ENCODE measurements at places on chromosomes 1 and 21.

DNA sequence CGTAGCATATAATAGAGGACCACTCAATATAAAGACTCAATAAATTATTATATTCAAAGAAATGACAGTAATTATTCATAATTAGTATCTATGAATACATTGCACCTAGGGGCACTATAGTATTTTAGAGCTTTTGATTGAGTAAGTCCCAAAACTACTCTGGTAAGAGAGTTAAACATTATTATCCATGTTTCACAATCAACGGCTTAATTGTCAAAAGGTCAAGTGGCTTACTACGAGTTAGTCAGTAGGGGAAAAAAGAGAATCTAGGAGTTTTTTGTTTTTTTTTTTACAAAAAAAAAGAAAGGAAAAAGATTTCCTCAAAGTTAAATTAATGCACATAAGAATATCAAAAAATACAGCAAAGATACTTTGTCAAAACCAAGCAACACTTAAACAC is 20.4 kb upstream of the LAMC1 start:
- DNase-seq, result no peak

- DNase-seq, result no peak
These were observed 11.4 kb downstream of the SLC45A3 start for GRCh38 chr1:205668951-205669340.

DNA sequence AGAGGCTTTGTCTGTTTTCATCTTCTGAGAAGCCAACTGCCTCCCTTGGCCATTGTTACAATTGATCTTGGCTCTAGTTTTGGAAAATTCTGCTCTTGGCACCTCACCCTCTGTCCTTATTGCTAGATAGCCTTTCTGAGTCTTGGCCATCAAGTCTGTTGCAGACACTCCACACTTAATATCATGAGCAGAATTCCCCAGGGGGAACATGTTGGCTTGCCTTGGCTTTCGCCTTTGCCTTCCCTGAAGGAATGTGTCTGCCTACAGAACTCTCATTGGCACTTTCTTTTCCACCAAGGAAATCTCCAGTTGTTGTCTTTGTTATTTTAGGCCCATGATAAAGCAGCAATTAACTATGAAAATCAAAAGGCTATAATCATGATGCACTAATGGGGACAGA is 42.7 kb upstream of the LDLRAP1 start:
- no peak for DNase-seq

GRCh38 chr21:44558695-44559094 is at the start of gene KRTAP10-3:
Gene KRTAP10-3, minus strand, starts transcription at chr21:44558795. Its CDS starts 80 bp downstream, at chr21:44558715.
- no peak for DNase-seq

GRCh38 chr1:240607006-240607405 is 4.9 kb downstream of the GREM2 start:
- no peak for DNase-seq

- no peak for DNase-seq
These were observed 16.9 kb downstream of the SLC2A1 start for GRCh38 chr1:42941640-42942330.

- no peak for DNase-seq
These were observed 81.8 kb upstream of the SGIP1 start for GRCh38 chr1:66452162-66452561.

GRCh38 chr1:30764396-30764795 is 6.8 kb upstream of the LAPTM5 start:
- no peak for DNase-seq

DNA sequence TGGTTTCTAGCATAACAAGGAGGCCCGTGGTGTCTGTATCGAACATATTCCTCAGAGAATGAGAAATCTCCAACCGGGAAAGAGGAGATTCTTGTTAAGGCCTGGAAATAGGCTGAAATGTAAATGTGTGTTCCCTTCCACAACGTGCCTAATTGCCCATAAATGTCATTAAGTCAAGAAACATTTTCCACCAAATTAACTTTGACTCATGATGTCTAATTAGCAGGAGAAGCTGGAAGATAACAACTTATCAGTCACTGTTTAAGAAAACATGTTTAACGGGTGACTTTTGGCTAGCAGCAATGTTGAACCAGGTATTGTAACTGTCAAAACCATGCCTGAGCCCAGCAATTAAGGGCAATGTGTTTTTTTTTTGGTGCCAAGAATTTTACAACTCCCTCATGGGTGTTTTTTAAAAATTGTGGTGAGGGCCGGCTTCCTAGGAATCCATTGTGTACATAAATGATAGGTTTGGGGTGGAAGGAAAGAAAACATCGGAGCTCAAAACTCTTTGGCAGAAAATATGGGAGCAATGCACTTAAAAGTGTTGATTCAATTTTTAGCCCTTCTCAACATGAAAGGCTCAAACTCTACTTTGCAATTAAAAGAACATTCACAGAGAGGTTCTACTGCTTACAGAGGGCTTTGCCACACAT is 67.0 kb downstream of the OLIG1 start:
- DNase-seq, result no peak

DNA sequence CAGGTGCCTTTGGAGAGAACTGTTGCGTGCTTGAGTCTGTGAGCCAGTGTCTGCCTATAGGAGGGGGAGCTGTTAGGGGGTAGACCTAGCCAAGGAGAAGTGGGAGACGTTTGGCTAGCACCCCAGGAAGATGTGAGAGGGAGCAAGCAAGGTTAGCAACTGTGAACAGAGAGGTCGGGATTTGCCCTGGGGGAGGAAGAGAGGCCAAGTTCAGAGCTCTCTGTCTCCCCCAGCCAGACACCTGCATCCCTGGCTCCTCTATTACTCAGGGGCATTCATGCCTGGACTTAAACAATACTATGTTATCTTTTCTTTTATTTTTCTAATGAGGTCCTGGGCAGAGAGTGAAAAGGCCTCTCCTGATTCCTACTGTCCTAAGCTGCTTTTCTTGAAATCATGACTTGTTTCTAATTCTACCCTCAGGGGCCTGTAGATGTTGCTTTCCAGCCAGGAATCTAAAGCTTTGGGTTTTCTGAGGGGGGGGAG is 2.4 kb downstream of the BTG2 start:
- DNase-seq, result no peak

- DNase-seq, result no peak
These were observed 152.7 kb downstream of the CASZ1 start for GRCh38 chr1:10643607-10644306.

- DNase-seq, result no peak
These were observed 253.1 kb upstream of the USP24 start for GRCh38 chr1:55468142-55468795.

GRCh38 chr1:172487550-172487949 is 43.7 kb upstream of the PIGC start:
- no peak for DNase-seq

DNA sequence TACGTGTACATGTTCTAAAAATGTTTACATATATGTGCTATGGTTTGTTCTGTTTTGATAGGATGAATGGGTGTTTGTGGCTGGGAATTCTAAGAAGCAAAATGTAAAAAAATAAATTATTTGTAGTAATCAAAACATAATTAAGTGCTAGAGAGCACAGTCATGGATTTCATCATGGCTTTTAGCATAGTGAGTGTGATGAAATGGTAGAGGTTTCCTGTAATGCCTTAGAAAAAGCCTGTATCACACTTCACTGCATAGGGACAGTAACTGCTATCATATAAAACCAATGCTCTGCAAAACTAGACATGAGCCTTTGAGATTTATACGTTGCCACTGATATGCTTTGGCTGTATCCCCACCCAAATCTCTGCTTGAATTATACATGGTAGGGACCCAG is 99.8 kb downstream of the PTGER3 start:
- DNase-seq, result no peak

- DNase-seq, result no peak
These were observed 6.7 kb downstream of the CLCNKB start for GRCh38 chr1:16050328-16050727.

- DNase-seq, result no peak
These were observed 543.7 kb downstream of the NPHP4 start for GRCh38 chr1:5448486-5448885.

- DNase-seq, result no peak
These were observed 10.1 kb upstream of the MAP1LC3C start for GRCh38 chr1:242008826-242009495.

DNA sequence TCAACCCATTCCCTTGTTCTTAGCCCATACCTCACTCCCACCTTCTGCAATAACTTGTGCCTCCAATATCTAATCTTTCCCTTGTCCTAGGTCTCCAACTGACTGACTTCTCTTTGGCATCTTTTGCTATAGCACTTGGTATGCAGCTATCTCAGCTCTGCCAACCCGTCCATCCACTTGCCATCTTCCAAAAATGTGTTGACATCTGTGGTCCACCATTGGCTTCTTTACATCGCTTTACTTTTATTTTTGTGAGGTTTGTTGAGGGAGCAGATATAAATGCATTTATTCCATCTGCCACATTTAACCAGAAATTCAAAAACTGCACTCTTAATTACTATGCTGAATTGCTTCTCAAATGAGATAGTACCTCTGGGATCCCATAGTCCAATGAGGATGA is 24.9 kb upstream of the PSMB2 start:
- DNase-seq, result no peak

DNA sequence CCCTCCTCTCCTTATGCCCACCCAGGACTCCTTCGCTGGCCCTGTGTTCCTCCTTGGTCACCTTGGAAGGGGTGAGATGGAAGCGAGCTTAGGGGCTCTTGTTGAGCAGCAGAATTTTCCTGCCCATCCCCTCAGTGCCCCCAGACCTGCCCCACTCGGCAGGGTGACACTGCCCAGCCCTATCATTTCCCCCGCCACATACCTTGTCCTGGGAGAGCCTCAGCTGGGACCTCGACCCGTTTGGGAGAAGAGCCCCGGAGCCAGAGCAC is 1.4 kb upstream of the FNDC5 start:
- DNase-seq, result no peak

GRCh38 chr21:34552360-34553098 is 40.5 kb upstream of the KCNE1 start:
- no peak for DNase-seq

- no peak for DNase-seq
These were observed 797 bp downstream of the WDR47 start for GRCh38 chr1:109040989-109041620.

- DNase-seq, result no peak
These were observed 89.7 kb upstream of the ESRRG start for GRCh38 chr1:216812966-216813365.

- DNase-seq, result no peak
These were observed 33.2 kb upstream of the FAM163A start for GRCh38 chr1:179709841-179710329.

GRCh38 chr1:54502342-54502741 is 45.7 kb upstream of the ACOT11 start:
- no peak for DNase-seq

DNA sequence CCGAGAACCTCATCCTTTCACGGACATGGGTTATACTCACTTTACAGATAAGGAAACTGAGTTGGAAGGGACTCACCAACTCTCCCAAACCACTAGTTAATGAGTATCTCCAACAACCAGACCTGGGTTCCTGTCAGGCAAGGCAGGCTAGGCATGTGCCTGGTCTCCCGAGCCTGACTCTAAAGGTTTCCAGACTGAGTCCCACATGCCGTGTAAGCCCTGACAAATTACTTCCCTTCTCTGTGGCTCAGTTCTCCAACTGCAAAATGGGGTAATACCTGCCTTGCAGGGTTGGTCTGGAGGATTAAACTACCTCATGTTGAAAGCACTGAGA is 34.3 kb downstream of the SSBP3 start:
- no peak for DNase-seq

DNA sequence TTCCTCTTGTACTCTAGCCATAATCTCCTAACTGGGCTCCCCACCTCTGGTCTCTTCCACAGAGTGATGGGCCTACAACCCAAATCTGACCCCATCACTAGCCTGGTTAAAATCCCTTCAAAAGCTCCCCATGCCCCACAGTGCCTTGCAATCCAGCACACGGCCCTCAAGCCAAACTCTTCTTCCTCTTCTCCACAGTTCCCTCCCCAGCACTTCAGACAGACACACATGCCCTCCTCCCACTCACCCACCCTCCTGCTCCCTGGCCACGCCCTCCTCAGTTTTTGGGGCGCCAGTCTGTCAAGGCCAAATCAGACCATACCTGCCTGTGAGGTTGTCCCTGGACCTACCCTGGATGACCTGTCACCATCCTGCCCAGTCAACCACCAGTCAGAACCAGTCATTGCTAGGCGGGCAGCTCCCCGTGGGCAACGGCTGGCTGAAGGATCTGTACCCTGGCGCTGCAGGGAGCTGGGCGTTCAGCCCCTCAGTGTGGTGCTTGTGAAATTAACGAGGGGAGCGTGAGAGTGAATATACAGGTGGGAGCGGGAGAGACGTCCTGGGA is 753 bp downstream of the C1orf210 start:
- no peak for DNase-seq

DNA sequence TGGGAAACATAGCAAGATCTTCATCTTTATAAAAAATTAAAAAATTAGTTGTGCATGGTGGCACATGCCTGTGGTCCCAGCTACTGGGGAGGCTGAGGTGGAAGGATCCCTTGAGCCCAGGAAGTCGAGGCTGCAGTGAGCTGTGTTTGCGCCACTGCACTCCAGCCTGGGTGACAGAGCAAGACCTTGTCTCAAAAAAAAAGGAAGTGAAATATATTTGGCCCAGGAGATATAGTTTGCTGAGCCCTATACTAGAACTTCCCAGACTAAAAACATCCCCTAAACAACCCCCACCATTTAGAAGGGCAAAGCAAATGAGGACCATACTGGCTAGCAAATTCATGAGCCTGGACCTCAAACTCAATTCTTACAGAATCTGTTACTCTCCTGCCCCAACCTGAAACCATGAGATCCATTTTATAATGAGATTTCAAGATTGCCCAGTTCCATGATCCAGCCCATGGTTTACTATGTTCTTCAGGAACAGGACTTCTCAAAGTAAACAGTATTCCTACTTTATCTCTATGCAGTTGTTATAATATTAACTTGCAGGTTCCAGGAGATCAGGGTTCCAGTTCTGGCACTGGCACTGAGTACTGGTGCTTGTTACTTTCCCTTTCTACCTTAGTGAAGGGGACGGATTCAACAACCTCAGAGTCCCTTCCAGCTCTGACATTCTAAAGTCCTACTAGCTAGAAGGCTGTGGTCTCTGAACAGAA is 48.9 kb upstream of the TADA1 start:
- no peak for DNase-seq

- no peak for DNase-seq
These were observed 102.3 kb upstream of the LMO4 start for GRCh38 chr1:87226341-87226760.

GRCh38 chr1:101730559-101730958 is 266.2 kb downstream of the OLFM3 start:
- no peak for DNase-seq
